ENCODE measurements at places on chromosomes 7 and 10. TPM values are rescaled to one million over a fixed set of nuclear protein-coding genes. Genes with fewer than 3 reads are reported as not detected.

- H3K27ac ChIP-seq = no peak overlapping the region
- H3K36me3 ChIP-seq = no peaks in the 10 kb centered on the region
- no peak for DNase-seq
- H3K4me3 ChIP-seq = no peak overlapping the region
These were observed 119.5 kb downstream of the DOCK4 start for GRCh38 chr7:112086496-112087254.

- H3K36me3 ChIP-seq = no peaks in the 10 kb centered on the region
- no peak for DNase-seq
- H3K4me3 ChIP-seq = no peak overlapping the region
- no peak overlapping the region for H3K27ac ChIP-seq
- H3K27me3 ChIP-seq = peaks cover 4% of the 10 kb centered on the region
These were observed 178.7 kb upstream of the PPP2R2D start for GRCh38 chr10:131722121-131722520.

- H3K4me1 ChIP-seq = no peaks in the 10 kb centered on the region
- H3K27me3 ChIP-seq = no peaks in the 10 kb centered on the region
- no peak overlapping the region for H3K27ac ChIP-seq
- no peak for DNase-seq
- no peaks in the 10 kb centered on the region for H3K36me3 ChIP-seq
These were observed 32.0 kb downstream of the C10orf53 start for GRCh38 chr10:49711481-49711880.

- no peak for DNase-seq
- H3K27ac ChIP-seq = peak overlapping the region; percentile 61
- H3K36me3 ChIP-seq = no peaks in the 10 kb centered on the region
These were observed 45.5 kb downstream of the MYOF start for GRCh38 chr10:93436591-93437085.

GRCh38 chr10:70192326-70192968, 22.1 kb upstream of the SAR1A start:
- H3K4me3 ChIP-seq = no peak overlapping the region
- H3K27me3 ChIP-seq = no peaks in the 10 kb centered on the region
- no peaks in the 10 kb centered on the region for H3K4me1 ChIP-seq
- H3K36me3 ChIP-seq = no peaks in the 10 kb centered on the region
- H3K27ac ChIP-seq = no peak overlapping the region

- no peaks in the 10 kb centered on the region for H3K36me3 ChIP-seq
- H3K4me3 ChIP-seq = no peak overlapping the region
- no peaks in the 10 kb centered on the region for H3K4me1 ChIP-seq
These were observed 160.0 kb upstream of the TMEM229A start for GRCh38 chr7:124192885-124193284.

The PRKAR2B gene
- 37.0 TPM for total RNA-seq
